ENCODE measurements at places on chromosomes 11 and 22.

- DNase-seq = no peak
Measured at GRCh38 chr11:31414338-31414737, 44.7 kb downstream of the DNAJC24 start.

DNA sequence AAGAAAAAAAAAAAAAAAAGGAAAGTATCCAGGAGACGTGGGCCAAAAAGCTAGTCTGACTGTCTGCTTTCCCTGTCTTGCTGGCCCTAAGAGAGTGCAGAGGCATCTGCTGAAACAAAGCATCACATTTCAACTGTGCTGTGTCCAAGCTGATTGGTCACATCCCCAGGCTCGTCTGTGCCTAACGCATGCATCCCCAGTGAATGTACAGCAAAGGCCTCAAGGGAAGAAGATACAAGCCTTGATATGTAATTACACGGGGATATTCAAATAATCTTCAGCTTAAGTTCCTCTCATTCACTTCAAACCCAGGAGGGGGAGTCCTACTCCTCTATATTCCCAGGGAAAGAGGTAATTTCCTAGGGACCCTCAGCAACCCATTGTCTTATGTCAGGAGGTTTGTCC lies 5.4 kb upstream of the SORL1 start:
- no peak for DNase-seq

DNA sequence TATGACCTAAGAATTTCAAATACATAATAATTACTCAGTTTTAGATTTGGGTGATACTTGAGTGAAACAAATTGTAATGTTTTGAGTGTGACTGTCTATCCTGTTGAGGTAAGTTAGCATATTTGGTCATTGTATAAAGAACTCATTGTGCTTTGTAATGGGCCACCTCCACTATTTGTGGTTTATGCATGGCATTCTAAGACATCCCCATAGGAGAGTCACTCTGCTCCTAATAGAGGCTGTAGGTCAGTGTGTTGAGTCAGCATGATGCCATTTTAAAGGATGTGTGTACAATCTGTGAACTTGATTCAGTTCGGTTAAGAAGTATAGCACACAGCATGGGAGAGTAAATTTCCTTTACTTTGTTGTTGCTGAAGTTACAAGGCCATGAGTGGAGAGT lies 1112.4 kb downstream of the JRKL start:
- no peak for DNase-seq

- peak; percentile 74 for DNase-seq
Measured at GRCh38 chr22:38868886-38869381, 3.1 kb downstream of the CBX6 start.

DNA sequence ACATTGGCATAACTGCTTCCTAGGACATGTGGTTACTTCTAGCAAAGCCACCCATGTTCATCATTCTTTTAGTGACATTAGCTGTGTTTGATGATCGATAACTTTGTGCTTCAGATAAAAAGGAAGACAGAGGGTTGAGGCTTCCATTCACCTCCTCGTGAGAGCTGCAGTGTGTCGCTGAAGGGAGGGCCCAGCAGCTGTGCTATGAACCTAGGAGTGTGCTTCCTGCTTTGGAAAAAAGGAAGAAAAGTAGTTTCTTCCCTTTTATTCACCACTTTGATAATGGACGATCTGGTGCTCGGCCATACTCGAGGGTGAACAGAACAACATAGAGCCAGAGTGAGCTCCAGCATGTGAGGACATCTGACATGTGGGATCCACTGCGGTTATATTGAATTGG lies 6.1 kb upstream of the RFPL2 start:
- DNase-seq = no peak

GRCh38 chr11:107078375-107078774 lies 60.1 kb upstream of the GUCY1A2 start:
- DNase-seq = no peak

GRCh38 chr11:13208921-13209320 lies 68.7 kb upstream of the BMAL1 start:
- DNase-seq = no peak

- DNase-seq = no peak
Measured at GRCh38 chr22:18950141-18950540, 14.0 kb upstream of the PRODH start.

GRCh38 chr11:120063686-120064340 lies 74.1 kb downstream of the TRIM29 start:
- DNase-seq = no peak

GRCh38 chr11:117229411-117229810 lies 2.5 kb downstream of the PCSK7 start:
- no peak for DNase-seq

DNA sequence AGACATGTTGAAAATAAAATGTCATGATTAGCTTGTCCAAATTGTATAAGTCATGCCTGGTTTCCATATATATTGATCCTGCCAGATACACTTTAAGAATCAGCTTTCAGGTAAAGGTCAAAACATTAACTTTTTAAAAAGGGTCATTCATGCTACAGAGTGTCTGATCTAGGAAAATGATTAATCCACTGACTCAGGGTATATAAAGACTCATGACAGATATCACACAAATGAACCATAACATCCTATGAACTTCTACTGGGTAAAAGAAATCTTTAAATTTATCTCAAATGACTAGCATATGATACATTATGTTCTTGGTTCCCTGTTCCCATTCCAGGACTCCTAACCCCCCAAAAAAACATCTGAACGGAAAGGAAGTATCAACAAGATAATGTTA lies 11.7 kb downstream of the MRTFA start:
- DNase-seq = no peak

GRCh38 chr11:57180081-57180561 lies 1.6 kb upstream of the LRRC55 start:
- DNase-seq = no peak

DNA sequence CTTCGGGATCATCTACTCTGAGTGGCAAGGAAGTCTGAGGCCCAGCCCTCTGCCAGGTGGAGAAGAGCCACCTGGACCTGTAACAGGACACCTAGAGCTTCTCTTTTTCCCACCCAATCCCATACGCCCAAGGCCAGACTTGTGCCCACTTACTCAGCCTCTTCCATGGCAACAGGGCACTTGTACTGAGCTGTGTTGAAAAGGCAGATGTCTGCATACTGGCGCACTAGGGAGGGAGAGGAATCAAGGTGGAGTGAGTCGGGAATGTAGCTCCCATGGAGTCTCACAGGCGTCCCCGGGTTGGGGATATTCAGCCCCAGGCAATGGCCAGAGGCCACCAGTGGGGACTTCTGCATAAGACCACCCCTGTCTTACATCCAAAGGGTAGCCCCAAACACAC lies 36.1 kb downstream of the TPBGL start:
- no peak for DNase-seq

GRCh38 chr22:45994491-45995404 lies 17.8 kb upstream of the WNT7B start:
- DNase-seq = peak; percentile 39

- no peak for DNase-seq
Measured at GRCh38 chr11:87602776-87603175, 565.0 kb downstream of the TMEM135 start.

GRCh38 chr11:11458485-11458884 lies 105.4 kb upstream of the CSNK2A3 start:
- DNase-seq = no peak
